GDM1 (cell line): ENCODE measurements at places on chromosomes 2 and 18.

GRCh38 chr2:181602017-181602416, 54.9 kb downstream of the CERKL start:
- no peak for DNase-seq

- peak; percentile 12 for DNase-seq
Measured at GRCh38 chr2:66433945-66434678, 813 bp upstream of the MEIS1 start.

GRCh38 chr18:38923540-38923939, 1357.9 kb upstream of the CELF4 start:
- no peak for DNase-seq

- DNase-seq, result no peak
Measured at GRCh38 chr18:48948112-48949049, 2.4 kb downstream of the SMAD7 start.

GRCh38 chr18:45826084-45826483, 609 bp downstream of the SIGLEC15 start:
- no peak for DNase-seq

- no peak for DNase-seq
Measured at GRCh38 chr2:175036582-175037018, 31.4 kb upstream of the CHN1 start.

GRCh38 chr2:26942543-26943295, 27.7 kb upstream of the MAPRE3 start:
- peak; percentile 22 for DNase-seq

DNA sequence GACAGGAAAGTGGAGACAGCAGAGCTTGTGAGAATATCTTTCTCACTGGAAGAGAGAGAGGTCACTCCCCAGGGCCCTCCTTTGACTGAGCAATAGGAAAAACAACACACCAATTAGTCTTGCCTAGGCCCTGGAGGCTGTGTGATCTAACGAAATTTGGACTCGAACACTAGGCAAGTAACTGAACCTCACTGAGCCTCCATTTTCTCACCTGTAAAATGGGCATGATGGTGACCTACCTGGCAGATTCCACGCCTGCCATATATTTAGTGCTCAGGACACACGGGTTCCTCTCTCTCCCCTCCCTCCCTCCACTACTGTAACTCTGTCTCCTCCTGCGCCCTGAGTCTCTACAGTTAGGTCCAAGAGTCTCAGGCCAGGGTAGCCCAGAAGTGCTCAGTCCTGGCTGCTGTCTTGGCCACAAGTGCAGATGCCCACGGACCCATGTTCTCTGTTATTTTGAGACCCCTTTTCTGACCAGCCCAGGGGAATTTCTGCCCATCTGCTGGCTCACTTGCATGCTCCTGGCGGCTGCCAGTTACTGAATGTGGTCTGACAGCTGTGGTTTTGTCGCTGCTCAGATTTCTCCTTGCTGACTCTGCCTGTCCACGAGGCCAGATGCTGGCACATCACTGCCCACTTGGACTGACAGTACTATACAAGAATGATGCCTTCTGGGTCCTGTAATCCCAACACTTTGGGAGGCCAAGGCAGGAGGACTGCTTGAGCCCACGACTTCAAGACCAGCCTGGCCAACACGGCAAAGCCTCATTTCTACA, 9.6 kb upstream of the GIGYF2 start:
- no peak for DNase-seq

DNA sequence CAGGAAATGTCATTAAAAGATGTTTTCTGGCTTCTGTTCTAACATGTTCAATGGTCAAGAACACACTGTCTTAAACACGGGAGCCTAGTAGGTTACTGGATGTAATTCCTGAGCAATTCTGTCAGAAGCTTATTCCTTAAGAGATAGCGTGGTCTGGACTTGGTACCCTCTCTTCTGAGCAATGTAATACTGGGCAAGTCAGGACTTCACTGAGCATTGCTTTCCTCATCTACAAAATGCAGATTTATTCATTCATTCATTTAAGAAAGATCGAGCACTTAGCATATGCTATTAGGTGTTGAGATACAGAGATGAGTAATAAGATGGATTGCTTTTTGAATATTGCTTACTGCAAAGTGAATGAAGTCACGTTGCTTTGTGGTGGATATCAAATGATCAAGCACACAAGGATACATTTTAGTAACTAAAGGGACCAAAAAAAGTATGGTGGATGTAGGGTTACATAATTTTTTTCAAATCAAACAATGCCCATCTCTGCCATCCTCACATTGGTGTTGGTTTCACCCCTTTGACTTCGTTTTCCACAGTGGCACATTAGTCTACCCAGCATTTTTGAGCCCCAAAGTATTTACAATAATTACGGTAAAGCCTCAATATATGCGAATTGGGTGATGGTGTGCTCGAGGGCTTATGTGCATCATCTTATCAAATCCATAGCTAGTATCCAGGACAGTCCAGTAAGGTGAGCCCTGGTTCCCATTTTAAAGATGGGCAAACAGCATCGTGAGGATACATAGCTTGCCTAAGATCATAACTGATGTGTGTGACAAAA, 65.3 kb downstream of the ZC3H6 start:
- no peak for DNase-seq

- DNase-seq, result no peak
Measured at GRCh38 chr18:61133783-61134182, 199.4 kb upstream of the CDH20 start.

- no peak for DNase-seq
Measured at GRCh38 chr2:236517251-236518031, 52.2 kb upstream of the ACKR3 start.

- DNase-seq, result no peak
Measured at GRCh38 chr2:7916670-7917069, 765.2 kb upstream of the ID2 start.

DNA sequence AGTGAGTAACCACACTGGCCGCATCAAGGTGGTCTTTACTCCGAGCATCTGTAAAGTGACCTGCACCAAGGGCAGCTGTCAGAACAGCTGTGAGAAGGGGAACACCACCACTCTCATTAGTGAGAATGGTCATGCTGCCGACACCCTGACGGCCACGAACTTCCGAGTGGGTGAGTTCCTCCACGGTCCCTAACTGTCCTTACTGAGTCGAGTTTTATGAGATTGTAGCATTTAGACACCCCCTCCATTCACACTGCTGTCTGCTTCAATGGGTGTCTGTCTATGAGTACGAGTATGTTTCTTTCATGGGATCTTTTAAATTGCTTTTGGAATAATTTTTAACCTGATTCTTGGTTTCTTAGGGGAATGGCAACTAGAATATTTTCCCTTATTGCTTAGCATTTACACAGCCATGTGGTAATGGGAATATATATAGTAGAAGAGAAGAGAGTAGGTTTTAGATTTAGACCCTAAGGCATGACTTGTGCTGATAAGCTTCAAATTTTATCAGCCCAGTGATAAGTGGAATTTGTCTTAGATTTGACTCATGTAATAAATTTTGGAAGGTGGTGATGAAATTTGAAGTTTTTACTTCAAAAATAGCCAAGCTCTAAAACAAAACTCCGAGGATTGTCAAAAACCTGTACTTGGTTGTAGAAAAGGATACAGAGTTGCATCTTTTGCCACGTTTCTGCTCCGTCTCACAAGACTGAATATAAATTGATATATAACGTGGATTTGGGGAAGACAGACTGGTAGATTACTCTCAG, 188.2 kb downstream of the LTBP1 start:
- DNase-seq, result no peak

DNA sequence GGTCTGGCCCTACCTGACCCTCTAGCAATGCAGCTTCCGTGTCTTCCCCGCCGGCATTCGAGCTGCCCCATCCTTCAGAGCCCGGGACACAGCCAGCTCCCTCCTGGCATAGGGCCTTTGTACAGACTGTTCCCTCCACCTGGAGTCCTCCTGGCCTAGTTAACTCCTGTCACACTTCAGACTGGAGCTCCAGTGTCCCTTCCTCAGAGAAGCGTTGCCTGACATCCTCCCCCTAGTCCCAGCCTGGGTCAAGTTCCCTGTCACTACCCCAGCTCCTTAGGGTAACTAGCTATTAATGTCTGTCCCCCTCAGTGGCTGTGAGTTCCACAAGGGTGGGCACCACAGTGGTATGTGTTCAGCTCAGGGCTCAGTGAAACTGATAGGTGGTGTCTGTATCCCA, 45.5 kb upstream of the LOXHD1 start:
- no peak for DNase-seq

- no peak for DNase-seq
Measured at GRCh38 chr18:9017905-9018227, 84.6 kb upstream of the NDUFV2 start.

DNA sequence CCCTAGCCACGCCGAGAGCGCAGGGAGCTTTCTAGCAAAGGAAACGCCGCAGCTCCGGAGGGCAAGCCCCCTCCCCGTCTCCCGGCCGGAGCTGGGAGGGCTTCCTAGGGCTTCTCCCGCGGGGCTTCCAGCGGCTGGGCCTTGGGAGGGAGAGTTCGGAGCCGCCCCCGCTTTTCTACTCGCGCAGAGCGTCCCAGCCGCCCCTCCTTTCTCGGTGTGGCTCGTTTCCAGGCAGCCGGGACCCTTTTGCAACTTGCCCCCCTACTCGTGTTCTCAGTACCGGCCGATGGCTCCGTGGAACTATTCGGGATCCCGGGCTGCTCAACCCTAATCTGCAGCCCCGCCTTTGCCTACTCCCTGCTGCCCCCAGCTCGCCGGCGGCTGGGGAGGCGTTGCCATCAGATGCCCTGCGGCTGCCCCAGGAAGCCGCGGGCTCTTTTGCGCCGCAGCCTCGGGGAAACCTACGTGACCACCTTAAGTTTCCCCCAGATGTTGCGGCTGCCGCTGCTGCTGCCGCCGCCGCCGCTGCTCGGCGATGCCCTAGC, 1.5 kb upstream of the NR4A2 start:
- no peak for DNase-seq

DNA sequence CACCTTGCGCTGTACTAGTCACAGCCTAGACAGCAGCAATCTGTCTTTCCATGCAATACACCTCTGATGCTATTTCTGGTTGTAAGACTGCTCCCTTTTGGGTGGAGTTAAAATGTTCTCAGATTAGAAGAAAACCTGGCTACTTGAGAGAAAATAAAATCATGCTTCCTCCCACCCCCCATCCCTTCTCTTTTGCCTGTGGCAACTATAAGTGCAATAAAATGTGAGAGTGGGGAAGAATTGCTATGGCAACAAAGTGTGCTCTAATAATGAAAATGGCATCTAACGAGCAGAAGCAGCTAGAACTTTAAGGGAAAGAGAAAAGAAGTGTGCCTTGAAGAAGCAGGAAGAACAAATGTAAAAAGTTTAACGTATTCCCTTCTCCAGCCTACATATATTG, 464.2 kb upstream of the FSHR start:
- no peak for DNase-seq

- DNase-seq, result no peak
Measured at GRCh38 chr18:68449292-68449691, 265.6 kb downstream of the TMX3 start.

DNA sequence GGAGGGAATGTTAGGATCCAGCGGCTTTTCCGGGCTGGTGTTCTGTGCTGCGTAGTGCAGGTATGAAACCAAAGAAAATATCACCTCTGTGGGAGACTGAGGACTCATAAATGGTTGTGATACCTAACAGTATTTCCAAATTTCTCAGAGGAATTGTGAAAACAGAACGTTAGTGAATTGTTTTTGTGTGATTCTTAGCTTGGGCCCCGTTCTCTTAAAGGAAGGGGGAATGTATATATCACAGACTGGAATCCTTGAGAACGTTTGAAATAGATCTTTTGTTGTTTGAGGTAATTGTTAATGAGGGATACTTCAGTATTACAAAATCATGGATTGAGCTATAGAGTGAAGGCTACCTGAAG, 834 bp downstream of the ZNF638 start:
- no peak for DNase-seq

DNA sequence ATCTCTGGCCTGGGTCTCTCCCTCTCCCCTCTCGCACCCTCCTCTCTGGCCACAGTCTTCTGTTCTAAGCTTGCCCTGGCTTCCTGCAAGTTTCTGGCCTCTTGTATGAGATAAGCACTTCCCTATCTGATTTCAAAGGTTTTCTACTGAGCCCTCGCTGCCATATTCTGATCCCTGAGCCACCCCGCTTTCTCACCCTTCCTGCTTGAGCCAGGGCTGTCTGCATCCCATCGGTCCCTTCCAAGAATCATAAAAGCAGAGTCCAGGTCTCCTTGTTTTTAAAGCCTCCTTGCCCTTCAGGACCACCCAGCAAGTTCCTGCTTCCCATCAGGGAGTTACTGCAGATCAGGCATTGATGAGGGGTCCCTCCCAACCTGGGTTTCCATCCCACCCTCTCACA, 110.2 kb downstream of the PRKCE start:
- no peak for DNase-seq

- DNase-seq, result no peak
Measured at GRCh38 chr2:109279243-109279860, 150.3 kb downstream of the SH3RF3 start.

- no peak for DNase-seq
Measured at GRCh38 chr2:74843433-74843832, 9.5 kb downstream of the HK2 start.

GRCh38 chr2:44751754-44752479, 189.6 kb upstream of the SIX3 start:
- no peak for DNase-seq

DNA sequence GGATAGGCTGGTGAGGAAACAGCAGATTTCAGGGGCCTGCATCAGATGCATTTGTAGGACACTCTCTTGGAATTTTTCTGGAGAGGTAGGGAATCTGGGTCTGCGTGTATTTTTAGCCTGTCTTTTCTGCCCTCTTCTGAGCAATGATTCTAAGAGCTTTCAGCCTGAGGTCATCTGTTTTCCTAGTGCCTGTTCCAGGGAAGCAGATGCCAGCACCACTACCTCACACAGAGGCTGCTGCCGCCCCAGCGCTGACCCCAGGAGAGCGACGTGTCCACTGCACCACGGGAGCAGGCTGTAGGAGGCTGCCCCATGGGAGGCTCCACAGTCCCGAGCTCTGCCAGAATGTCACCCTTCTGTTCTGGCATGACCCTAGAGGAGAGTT, 316.5 kb downstream of the CYP26B1 start:
- DNase-seq, result no peak

DNA sequence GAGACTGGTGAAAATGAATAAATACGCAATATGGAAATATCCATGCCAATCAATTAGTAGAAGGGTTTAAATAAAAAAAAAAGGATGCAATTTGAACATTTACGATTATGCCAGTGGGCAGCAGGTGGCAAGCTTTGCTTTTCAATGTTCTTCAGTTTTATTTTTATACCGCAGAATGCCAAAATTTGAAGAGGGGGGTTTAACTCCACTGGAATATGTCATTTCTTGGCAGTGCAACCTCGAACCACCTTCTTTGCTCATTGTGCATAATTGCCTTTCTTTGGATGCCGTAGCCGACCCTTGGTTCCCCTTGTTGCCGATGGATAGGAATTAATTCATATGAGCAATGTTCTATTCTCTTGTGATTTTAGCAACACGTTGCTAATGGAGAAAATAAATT, 88.0 kb downstream of the LTBP1 start:
- DNase-seq, result no peak

- DNase-seq, result no peak
Measured at GRCh38 chr18:72409903-72410302, 134.2 kb downstream of the CBLN2 start.
